ENCODE measurements at places on chromosomes 13 and 19. TPM values are rescaled to one million over a fixed set of nuclear protein-coding genes. Genes with fewer than 3 reads are reported as not detected.

CRB3 gene
- not detected for polyA plus RNA-seq

DNA sequence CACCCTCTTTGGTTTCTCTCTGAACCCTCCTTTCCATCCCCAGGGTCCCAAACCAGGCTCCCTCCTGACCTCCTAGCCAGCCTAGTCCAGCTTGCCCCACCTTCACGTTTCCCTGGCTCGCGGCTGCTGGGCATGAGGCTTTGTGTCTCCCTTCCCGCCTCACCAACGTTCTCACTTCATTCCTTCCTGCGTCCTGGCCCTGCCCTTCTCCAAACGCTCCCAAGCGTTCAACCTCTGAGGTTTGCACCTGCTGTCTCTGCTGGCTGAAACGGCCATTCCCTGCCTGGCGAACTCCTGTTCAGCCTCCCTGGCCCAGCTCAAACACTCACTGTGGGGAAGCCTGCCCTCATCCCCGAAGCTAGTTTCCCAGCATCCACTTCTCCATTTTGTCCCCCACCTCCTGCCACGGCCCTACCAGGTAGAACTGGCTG lies 12.4 kb downstream of the EPS8L1 start:
- peaks cover 20% of the 10 kb centered on the region for H3K4me1 ChIP-seq
- no peak overlapping the region for H3K4me3 ChIP-seq
- DNase-seq, result no peak
- H3K27me3 ChIP-seq, result peaks cover 23% of the 10 kb centered on the region
- no peak overlapping the region for H3K27ac ChIP-seq
- H3K36me3 ChIP-seq, result peaks cover 39% of the 10 kb centered on the region

GRCh38 chr19:3778104-3778867 lies 6.3 kb upstream of the RAX2 start:
- H3K4me3 ChIP-seq, result no peak overlapping the region
- DNase-seq, result no peak
- no peaks in the 10 kb centered on the region for H3K36me3 ChIP-seq
- no peaks in the 10 kb centered on the region for H3K4me1 ChIP-seq
- H3K27me3 ChIP-seq, result no peaks in the 10 kb centered on the region

GRCh38 chr13:109625156-109625555 lies 161.2 kb downstream of the IRS2 start:
- H3K27ac ChIP-seq, result no peak overlapping the region
- no peak overlapping the region for H3K4me3 ChIP-seq
- DNase-seq, result no peak
- no peaks in the 10 kb centered on the region for H3K4me1 ChIP-seq
- H3K36me3 ChIP-seq, result no peaks in the 10 kb centered on the region
- H3K27me3 ChIP-seq, result no peaks in the 10 kb centered on the region

DNA sequence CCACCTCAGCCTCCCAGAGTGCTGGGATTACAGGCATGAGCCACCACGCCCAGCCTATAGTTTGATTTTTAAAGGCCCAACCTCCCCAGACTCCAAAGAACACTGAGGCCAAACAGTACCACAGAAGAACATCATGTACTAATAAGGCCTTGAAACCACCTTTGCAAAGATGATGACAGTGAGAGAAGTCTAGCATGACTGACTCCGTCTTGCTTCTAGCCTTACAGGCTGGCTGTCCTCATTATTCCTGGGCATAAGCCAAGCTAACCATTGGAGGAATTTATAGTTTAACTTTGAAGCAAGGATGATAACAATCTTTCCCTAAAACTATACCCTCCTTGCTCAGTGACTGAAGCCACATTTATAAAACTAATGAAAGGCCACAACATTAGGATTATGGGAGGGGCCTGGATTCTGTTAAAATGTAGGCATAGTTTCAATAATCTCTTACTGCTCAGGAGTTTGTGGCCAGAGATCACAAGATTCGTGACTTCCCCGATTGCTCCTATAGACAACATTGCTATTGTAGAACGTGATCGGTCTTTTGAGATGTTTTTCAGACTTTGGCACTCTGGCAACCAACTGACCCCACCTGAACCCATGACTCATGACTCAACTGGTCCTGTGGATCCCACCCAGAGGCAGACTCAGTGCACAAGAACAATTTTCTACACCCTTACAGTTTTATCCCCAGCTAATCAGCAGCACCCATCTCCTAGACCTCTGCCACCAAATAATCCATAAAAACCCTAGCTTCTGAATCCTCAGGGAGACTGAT lies 17.6 kb downstream of the GPR42 start:
- DNase-seq, result no peak
- H3K4me1 ChIP-seq, result peaks cover 6% of the 10 kb centered on the region

All from CD14-positive monocyte (primary cell).